SIG-M5 (cell line): ENCODE measurements at places on chromosomes 6 and 20.

DNA sequence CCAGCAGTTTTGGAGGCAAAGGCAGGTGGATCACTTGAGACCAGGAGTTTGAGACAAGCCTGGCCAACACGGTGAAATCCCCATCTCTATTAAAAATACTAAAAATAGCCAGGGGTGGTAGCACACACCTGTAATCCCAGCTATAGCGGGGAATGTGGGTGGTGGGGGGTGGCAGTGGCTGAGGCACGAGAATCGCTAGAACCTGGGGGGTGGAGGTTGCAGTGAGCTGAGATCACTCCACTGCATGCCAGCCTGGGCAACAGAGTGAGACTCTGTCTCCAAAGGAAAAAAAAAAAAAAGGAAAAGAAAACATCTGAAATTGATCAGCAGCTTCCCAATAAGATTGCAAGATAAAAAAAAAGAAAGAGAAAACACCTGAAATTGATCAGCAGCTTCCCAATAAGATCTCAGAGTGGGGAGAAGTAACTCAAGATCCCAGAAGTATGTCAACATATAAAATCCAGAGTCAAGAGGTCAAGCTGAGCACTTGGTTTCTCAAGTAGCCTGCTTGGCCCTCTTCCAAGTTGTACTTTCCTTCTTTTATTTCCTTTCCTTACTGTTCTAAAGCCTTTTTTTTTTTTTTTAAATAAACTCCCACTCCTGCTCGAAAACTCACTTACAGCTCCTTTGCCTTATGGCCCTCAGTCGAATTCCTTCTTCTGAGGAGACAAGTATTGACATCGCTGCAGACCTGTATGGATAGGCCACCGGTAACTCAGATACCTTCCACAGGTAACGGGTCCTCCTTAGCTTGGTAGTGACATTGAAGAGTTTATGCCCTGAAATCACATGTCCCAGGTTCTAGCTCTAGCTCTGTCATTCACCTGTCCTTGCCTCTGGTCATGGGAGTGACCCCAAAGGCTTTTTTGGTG lies 368.5 kb upstream of the SYNCRIP start:
- DNase-seq = no peak

DNA sequence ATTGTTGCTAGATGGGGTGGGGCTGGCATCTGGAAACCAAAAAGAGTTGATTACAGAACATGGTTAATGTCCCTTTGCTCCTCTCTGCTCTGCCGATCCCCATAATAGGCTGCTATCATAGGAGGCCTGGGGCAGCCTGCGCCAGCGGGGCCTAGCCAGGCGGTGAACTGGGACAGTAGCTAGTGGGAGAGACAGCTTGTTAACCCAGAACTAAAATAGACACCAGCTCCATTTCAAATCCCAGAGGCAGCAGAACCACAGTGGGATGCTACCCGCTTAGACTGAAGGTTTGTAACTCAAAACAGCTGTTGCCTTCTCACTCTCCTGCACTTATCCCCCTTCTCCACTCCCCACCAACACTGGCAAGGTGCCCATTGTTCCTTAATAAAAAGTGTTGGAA lies 98.5 kb downstream of the SSR1 start:
- DNase-seq = no peak

DNA sequence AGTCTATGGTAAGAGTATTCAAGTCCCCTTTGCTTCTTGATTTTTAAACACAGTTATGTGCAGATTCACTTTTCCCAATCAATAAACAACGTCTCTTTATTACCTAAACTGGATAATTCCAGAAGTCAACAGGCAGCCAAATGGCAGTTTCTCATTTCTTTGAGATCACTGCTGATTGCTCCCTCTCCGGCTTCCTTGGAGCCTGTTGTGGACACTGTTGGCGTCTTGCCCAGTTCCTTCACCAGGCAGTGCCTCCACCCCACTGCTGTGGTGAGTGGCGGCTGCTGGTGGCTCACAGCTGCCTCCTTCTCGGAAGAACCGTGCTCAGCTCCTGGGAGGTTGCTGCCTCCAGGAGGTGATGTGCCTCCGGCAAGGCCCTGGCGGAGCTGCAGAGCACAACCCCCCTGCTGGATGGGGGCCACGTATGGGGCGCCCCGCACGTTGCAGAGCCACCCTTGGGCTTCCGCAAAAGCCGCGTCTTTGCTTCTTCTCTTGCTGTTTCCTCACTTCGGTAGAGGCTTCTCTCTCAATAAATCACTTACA lies 105.1 kb upstream of the CNKSR3 start:
- DNase-seq = no peak

DNA sequence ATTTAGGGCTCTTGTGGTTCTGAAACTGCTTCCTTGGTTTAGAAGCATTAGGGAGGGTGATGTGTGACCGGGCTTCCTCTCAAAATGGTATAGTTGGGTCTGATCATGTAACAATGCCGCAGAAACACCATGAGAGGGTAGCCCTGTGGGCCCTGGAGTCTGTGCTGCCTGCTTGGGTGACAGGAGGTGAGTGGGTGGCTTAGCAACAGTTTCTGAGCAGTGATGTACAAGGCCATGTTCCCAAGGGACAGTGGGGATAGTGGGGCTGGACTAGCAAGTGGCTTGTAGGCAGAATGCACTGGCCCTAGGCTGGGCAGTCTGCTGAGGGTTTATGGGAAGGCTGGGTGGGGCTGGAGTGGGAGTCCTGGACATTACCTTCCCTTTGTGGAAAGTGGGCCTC lies 106.9 kb upstream of the MYL9 start:
- no peak for DNase-seq

- DNase-seq = no peak
Observed at GRCh38 chr20:33092361-33092760, 12.9 kb downstream of the BPIFB4 start.

DNA sequence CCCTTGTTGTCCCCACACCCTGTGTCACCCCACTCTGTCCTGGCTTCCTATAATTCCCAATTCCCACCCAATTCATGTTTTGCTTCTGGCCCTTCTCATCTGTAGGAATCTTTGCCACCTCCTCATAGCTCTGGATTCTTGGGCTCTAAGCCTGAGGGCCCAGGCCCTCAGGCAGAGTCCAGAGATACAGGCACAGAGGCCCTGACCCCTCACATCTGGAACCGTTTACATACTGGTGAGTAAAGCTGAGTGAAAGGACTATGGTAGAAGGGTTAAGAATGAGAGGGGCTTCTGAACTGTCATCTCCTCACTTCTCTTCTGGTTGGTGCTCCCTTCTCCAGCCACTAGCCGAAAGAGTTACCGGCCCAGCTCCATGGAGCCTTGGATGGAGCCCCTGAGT lies 13.6 kb downstream of the PRRC2A start:
- no peak for DNase-seq

GRCh38 chr6:138541823-138542481 lies 42.7 kb upstream of the NHSL1 start:
- no peak for DNase-seq

- no peak for DNase-seq
Observed at GRCh38 chr6:31157513-31158139, at the start of gene CCHCR1. Gene CCHCR1, minus strand, starts transcription at chr6:31157802. Its CDS starts 202 bp downstream, at chr6:31157600.

DNA sequence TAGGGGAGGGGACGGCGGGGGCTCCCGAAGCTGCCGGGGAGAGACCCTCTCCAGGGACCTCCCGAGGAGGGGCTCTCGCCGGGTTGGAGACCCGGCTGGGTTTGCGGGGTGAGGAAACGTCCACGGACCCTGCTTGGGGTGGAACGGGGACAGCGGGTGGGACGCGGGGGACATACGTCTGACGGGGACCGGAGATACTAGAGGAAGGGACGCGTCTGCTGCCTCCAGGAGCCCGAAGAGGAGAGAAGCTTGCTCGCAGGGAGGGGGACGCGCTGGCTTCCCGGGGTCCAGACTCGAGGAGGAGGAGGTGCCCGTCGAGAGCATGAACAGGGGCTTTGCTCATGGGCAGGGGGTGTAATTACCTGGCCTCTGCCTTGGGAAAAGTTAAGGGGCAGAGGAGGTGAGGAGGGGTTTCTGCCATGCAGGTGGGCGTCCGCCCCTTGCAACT lies 593 bp downstream of the DNMT3B start:
- no peak for DNase-seq

DNA sequence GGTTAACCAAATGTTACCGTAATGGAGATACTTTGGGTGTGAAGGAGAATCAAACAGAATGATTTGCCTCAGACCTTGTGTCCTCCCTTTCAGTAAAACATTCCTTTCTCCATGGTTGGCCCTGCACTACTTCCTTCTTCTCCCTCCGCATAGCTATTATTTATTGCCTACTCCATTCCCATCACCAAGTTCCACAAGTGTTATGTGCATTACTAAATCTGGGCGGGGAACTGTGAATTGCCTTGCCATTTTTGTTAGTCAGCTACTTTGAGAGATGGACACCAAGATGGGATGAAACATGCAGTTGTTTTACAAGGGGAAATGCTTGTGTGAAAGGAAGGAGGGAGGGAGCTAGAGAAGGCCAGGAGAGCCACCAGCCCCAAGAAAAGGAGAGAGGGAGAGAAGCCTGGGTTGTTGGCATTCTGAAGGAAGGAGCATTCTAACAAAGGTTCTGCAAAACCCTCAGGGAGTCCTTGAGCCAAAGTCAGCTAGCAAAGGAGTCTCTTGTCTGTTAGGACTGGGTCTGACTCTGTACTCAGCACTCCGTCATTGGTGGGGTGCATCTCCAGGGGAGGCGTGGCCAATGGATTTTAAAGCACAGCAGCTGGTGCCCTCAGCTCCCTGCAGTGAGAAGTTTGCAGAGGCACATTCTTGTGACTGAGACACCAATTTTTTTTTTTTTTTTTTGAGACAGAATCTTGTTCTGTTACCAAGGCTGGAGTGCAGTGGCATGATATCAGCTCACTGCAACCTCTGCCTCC lies 83.6 kb upstream of the CHD6 start:
- no peak for DNase-seq

DNA sequence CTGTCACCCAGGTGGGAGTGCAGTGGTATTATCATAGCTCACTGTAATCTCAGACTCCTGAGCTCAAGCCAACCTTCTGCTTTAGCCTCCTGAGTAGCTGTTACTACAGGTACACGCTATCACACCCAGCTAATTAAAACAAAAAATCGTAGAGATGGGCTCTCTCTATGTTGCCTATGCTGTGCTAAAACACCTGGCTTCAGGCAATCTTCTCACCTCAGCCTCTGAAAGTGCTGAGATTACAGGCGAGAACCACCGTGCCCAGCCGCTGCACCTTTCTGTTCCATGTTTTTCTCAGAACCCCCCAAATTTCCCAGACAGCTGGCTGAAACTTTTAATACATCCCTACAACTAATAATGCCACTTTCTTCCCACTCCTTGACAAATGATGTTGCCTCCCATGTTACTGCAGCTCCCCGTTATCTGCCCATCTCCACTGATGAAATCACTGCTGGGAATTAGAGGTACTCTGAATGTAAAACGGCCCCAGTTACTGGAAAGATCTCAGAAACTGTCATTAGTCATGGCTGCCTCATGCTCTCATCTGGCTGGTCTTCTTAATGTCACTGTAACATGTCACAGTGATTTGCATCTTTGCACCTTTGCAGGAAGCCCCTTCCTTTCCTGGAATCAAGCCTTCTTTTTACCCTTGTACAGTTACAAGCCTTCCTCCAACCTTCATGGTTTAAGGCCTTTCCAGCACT lies 697.5 kb downstream of the PRKN start:
- DNase-seq = no peak

GRCh38 chr6:44254191-44255104 lies 2.9 kb downstream of the SLC35B2 start:
- no peak for DNase-seq

DNA sequence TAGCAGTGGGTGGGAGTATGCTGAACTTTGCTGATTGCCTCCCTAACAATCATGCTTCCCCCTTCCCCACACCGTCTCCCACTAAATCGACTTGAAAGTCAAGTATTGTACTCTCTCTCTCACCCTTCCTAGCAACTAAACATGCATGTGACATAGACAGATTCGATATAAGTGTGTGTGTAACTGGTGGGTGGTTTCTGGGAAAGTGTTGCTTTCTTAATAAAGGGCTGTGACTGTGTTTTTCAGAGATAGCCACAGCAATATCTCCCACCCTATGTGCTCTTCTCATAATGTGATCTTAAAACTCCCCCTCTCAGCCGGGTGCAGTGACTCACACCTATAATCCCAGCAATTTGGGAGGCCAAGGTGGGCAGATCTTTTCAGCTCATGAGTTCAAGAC lies 49.3 kb upstream of the E2F3 start:
- no peak for DNase-seq

DNA sequence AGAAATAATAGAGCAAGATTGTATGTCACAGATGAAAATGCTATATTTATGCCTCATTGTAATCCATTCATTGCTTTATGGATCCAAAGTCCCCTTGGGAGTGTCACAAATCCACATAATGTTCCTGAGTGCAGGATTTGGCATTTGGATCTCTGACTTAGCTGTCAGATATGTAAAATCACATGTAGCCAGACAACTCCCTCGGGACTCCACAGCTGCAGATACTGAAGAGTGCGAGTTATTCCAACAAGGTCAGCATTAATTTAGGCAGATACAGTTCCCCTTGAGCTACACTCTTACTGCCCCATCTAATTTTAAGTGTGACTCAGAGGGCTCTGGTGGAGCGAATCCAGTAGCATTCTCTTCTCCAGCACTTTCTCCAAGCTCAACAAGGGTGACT lies 433.2 kb downstream of the CD83 start:
- no peak for DNase-seq

DNA sequence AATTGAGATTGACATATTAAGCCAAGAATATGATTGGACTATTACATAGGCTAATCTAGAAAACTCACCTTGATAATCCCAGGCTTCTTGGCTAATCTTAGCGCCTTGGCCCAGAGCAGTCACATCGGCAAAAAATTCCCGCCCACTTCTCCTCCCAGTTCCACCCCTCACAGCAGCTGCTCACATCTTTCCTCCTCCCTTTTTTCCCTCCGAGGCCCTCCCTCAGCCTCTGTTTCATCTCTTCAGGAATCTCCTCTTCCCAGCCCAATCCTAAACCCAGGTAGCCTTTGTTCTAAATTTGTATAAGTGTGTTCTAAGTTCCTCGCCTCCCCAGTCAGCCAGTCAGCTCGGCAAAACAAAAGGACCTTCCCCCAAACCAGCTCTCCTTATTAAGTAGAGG lies 184.3 kb downstream of the PRKN start:
- no peak for DNase-seq
